Lung (tissue), 17 donors: ENCODE measurements at places on chromosomes 11 and 22.
A peak's percentile ranks its signal among the peaks of the same experiment; 100 is the strongest.

GRCh38 chr11:17351510-17352176 is at the start of gene NCR3LG1:
Gene NCR3LG1 (plus strand): TSS chr11:17351800. CDS start chr11:17351970, 170 bp downstream.
- peak; percentile 60 for DNase-seq

DNA sequence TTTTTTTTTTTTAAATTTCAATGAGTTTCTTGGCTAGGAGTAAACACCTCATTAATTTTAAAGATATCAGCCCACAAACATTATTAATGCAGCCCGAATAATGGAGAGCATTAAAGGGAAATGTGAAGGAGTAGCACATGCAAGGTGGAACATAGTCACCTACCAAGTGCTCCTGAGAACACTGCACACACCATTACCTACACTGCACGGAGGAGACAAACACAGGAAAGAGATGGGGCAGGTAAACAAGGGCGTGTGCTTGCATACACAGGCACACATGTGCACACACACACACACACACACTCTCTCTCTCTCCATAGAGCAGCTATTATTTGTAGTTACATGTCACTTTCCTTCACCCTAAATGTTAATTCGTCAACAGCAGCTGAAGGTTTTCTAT is 30.2 kb downstream of the HTR3B start:
- no peak for DNase-seq

DNA sequence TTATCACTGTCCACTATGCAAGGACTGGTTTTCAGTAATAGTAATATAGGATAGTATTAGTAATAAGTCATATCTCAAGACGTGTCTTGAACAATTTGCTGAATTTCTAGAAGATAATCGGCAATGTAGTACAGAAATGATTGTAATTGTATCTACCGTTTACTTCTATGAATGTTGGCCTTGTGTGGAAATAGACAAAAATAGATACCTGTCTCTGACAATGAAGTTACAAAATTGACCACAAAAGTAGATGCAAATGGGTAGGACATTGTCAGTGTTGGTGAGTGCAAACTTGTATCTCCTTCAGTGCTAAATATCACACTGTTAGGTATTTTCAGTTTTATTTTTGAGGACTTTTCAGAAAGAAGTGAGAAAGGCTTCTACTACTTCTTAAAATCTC is 43.1 kb downstream of the SVIP start:
- no peak for DNase-seq

- no peak for DNase-seq
Measured at GRCh38 chr11:69195824-69196782, 40.4 kb downstream of the SMIM38 start.

DNA sequence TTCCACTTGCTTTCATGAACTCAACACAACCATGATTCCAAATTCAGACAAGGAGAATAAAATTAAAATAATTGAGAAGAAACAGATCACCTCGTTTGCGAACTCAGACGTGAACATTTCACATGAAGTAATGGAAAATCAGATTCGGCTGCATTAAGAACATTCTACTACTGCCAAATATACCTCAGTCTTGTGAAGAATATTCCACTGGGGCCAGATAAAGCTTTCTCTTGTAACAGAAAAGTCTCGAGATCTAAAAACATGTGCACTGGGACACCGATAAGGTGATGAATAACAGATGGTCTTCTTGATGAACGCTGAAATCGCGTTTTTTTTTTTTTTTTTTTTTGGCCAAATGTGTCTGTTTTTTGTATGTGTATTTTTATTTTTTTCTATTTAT is 761.1 kb downstream of the BRD1 start:
- no peak for DNase-seq

- no peak for DNase-seq
Measured at GRCh38 chr11:4523666-4524065, 21.3 kb upstream of the OR52M1 start.

DNA sequence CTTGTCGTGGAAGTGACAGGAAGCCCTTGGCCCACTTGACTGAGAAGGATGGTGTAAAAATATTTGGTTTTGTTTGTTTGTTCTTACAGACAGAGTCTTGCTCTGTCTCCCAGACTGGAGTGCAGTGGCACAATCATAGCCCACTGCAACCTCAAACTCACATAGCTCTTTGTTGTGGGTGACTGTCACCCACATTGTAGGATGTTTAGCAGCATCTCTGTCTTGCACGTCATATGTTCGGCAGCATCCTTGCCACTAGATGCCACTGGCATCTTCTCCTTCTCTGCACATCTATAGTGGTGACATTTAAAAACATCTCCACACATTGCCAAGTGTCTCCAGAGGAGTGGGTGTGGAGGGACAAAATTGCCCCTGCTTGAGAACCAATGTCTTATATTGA is 56.8 kb downstream of the PRR5L start:
- no peak for DNase-seq

- DNase-seq, result no peak
Measured at GRCh38 chr11:131536159-131536558, 165.7 kb downstream of the NTM start.

DNA sequence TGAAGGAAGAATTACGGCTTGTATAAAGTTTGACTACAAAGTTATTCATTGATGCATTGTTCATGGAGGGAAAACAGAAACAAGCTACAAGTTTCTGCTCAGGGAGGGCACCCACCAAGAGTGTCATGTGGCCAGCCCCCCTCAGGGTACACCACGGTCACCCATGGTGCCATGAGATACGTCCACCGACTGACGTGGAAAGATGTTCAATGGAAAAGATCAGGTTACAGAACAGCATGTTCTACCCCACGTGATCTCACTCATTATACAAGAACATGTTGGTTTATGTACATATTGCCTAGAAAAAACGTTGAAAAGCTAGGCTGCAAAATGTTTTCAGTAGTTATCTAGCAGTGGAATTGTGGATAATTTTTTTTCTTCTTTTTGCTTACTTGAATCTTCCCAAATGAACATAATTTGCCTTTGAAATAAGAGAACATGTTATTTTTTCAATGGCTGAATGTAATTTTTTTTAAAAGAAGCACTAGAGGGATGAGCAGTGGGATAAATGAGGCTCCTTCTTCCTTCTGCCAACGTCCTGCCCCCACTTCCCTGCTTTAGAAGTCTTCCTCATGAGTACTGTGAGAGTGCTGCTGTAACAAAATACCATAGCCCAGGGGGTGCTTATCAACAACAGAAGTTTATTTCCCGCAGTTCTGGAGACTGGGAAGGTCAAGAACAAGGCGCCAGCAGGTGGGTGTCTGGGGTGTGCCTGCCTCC is 22.5 kb downstream of the RCN1 start:
- no peak for DNase-seq

- DNase-seq, result no peak
Measured at GRCh38 chr11:92477686-92478085, 253.1 kb downstream of the FAT3 start.

DNA sequence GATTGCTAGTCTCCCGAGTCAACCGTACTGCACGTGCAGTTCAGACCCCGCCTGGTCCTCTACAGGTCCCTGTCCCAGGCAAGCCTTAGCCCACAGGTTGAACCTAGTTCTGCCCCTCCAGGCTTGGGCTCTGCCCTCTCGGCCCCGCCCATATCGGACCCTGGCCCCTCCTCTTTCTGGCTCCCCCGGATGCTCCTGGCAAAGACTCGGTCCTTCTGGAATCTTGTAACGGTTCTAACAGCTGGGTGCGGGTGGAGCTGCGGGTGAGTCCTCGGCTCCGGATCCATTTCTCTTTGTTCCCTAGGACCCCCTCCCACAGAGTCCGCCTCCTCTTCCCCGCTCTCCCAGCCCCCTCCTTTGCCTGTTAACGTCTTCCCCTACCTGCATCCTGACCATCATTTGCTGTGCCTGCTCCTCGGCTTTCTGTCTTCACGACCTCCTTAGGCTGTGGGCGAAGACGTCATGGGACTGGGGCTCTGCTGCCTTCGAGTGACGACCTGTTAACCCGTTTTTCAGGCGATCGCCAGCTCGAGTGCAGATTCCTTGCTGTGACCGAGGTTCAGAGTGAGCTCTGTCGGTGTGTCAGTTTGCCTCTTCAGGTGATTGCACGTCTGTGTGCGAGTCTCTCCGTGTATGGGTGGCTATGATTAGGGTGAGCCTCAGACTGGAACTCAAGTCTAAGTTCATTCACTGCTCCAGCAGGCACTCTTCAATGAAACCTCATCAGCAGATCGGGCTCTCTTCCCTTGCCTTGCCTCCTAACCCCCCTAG is at the start of gene DNHD1:
DNHD1 (plus strand) TSS at position 212 of the 771 bp plus-strand sequence. CDS start 936 bp downstream, outside the sequence.
- DNase-seq, result peak; percentile 71

DNA sequence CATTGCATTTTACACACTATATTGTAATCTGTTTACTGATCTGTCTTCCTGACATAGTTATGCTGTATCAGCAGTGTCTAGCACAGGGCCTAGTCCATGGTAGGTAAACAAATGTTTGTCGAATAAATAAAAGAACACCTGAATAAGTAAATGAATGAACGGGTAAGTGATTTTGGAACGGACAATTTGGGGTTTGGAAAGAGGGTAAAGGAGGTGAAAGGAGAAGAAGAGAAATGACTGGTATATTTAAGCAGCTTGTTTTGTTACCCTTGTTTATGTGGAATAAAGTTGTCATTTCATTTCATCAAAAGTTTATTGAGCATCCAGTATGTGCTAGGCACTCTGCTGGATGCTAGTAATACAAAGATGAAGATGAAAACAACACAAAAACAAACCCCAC is at the start of gene HEPN1:
HEPN1 (plus strand) TSS at position 301 of the 400 bp plus-strand sequence.
- DNase-seq, result no peak

GRCh38 chr11:396948-397548 is 3.0 kb downstream of the PKP3 start:
- DNase-seq, result peak; percentile 60

GRCh38 chr11:28257761-28258160 is 149.6 kb downstream of the METTL15 start:
- DNase-seq, result no peak

- DNase-seq, result no peak
Measured at GRCh38 chr22:23364389-23364788, 184.1 kb downstream of the BCR start.

GRCh38 chr11:47377571-47378009 is 757 bp downstream of the SPI1 start:
- DNase-seq, result no peak

- DNase-seq, result no peak
Measured at GRCh38 chr11:94281324-94281723, 23.1 kb upstream of the IZUMO1R start.

DNA sequence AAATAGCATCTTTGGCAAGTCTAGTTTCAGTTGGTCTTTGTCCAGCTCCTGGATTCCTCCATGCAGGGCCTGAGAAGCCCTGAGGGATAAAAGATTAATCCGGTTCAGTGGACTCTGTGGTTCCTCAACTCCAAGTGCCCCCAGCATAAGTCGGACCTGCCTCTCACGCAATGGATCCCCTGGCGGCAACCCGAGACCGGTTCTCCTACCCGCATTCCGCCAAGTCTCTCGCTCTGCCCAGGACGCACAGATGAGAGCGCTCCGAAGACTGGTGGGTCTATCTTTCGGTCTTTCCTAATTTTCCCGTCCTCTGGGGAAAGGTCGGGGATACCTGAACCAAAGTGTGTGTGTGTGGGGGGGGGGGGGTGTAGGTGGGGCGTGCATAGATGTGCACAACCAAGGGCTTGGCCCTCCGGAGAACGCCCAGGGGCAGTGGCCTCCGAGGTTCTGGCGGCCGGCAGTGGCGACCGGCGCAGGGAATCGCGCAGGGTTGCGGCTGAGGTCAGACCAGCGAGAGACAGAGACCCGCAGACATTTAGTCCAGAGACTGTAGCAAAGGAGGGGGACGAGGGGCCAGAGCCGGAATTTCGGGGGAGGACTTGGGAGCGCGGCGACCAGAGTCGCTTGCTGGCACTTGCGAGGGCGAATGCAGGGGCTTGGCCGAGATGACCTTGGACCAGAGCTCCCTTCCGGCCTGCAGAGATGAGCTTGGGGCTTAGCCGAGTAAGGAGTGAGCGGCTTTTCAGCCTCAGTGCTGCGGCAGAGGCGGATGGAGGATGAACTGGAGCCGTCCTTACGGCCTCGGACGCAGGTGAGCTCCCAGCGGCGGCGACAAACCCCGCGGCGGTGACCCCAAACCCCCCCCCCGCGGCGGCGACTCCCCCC is 712 bp upstream of the SLC2A11 start:
- DNase-seq, result peak; percentile 65

DNA sequence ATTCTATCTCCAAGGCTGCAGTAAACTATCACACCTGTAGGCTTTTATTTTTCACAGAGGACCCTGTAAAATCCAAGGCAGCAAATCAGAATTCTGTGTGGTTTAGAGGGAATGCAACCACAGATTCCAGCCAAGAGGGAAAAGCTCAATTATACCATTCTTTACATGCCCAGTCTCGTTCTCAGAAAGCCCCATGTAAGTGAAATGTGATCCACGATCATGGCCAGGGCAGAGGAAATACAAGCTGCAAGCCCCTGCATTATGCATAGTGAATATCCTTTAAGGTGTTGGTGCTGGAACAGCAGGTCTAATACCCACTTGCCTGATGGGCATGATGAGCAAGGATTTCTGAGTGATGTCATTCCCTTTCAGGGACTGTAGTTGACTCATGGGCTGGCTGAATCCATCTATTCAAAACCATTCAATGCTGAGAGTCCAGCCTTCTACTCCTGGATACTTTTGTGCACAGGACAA is 198.7 kb upstream of the MTMR2 start:
- no peak for DNase-seq

- DNase-seq, result no peak
Measured at GRCh38 chr22:48941903-48942575, 885.6 kb downstream of the BRD1 start.

GRCh38 chr11:130001461-130002351 is 929 bp downstream of the PRDM10 start:
- DNase-seq, result peak; percentile 59

GRCh38 chr22:40335358-40335757 is 10.9 kb upstream of the ADSL start:
- no peak for DNase-seq

DNA sequence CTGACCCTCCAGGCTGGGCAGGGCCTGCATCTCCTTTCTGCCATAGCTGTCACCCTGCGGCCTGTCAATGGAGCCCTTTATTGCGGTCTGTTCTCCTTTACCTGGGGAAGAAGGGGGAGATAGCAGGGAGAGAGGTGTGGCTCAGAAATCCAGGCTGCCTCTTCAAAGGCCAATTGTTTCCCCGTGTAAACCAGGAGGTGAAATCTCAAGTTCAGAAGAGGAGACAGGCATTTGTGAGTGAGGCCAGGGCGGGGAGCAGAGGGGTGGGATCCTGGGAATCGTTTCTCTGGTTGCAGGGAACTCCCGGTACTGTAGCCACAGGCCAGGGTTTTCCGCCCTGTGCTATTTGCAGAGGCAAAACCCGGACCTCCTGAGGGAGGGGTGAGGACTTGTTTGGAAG is 9.1 kb downstream of the DCPS start:
- no peak for DNase-seq

DNA sequence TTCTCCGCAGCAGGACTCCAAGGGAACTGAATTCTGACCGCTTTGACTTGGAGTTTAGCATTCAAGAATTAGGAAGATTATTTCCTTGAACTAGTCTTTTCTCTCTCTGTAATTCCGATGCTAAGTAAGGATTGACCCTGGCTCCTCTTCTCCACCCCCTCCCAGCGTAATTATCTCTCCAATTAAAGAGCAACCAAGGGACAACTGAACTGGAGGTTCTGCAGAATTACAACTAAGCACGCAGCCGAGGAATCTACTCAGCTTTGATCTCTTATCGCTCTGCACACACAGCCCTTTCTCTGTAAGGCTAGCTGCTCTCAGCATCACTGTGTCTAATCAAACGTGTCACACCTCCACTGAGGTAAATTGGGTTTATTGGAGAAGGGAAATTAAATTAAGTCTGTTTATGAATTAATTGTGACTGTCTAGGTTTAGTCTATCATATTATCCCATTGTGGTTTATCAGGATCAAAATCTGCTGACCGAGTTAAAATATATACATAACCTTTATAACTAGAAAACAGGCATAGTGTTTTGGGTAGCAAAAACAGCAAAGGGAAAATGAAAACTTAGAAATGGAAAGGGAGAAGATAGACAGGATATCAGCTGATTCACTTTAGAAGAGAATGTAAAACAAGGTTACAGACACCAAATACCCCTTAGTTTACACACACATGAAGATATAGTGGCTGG is 241.3 kb upstream of the LARGE1 start:
- no peak for DNase-seq
